ENCODE measurements at places on chromosomes 12 and 14.
A peak's percentile ranks its signal among the peaks of the same experiment; 100 is the strongest.

DNA sequence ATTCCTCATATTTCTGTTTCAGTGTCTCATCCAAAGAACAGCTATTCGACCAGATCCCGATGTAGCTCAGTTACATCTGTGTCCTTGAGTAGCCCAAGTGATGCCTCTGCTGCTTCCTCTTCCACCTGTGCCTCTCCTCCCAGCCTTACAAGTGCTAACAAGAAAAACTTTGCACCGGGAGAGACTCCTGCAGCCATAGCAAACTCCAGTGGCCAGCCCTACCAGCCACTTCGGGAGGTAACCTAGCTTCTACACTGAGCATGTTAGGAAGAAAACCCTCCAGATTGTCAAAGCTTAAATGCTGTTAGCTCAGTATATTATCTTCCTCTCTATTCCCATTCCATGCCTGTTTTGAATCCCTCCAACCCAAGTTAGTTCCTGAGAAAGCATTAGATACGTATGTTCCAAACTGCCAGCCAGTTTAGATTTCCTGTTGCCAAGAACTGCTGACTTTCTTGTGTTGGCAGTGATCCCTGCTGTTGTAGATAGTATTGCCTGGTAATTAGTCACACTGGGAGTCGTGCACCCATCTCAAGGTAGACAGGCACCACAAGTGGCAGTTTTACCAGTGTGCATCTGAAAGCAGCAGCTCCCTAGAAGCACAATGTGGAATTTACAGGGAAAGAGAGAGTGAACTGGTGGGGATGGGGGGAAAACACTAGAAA is 14.0 kb upstream of the KCNH3 start:
- DNase-seq = no peak

- no peak for DNase-seq
Measured at GRCh38 chr12:24798335-24798734, 150.6 kb downstream of the BCAT1 start.

DNA sequence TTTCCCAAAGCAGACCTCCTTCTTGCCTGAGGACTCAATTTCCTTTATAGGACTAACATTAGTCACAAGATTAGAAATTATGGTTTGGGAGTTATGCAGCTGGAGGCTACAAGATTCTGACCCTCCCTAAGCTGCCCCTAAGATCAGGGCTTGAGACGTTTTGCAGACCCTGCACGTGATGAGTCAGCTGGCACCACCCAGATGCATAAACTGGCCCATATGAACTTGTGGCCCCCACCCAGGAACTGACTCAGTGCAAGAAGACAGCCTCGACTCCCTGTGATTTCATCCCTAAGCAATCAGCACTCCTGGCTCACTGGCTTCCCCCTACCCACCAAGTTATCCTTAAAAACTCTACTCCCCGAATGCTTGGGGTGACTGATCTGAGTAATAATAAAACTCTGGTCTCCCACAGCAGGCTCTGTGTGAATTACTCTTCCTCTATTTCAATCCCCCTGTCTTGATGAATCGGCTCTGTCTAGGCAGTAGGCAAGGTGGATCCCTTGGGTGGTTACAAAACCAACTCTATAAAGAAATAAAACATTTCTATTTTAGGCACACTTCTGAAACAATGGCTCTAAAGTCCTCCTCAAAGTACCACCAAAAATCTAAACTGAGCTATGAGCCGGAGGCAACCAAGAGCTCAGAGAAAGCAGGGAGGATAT is 233.4 kb downstream of the TMEM132D start:
- DNase-seq = no peak

GRCh38 chr14:23365732-23366425 is 907 bp upstream of the EFS start:
- DNase-seq = no peak

- DNase-seq = no peak
Measured at GRCh38 chr14:53547593-53547992, 394.5 kb upstream of the DDHD1 start.

GRCh38 chr14:96949594-96949993 is 152.4 kb downstream of the VRK1 start:
- DNase-seq = no peak

GRCh38 chr14:99316281-99317163 is 44.5 kb upstream of the BCL11B start:
- DNase-seq = no peak

DNA sequence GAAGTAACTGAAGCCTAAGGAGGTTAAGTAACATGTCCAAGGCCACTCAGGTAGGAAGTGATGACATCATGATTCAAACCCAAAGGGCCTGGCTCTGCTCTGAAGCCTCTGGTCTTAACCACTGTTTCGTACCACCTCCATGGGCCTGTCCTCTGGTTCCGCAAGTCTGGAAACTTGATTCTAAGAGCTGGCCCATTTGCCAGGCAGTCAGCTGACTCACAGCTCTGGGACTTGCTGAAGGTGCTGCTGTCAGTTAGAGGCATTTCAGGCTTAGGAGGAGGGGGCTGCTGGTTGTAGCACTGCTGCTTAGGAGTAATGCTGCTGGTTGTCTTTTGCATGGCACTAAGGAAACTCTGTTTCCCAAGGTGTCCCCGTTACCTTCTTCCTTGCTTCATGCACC is 7.9 kb downstream of the NRXN3 start:
- no peak for DNase-seq

DNA sequence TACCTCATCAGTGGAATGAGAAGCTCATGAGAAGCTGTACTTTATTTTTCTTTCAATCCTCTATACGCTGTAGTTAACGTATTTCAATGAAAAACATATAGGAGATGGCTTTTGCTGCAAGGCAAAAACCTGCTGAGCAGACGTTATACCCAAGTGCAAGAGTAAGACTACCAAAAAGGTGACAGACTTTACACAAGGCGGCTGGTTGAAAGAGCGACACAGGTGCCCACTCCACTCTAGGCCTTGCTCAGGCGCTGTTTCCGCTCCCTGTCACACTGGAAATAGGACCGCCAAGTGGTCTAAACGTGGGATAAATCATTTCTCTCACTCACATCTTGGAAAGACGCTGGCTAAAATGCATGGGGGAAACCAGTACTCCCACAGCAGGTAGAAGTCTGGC is 54.5 kb downstream of the PPP2R5C start:
- DNase-seq = no peak

DNA sequence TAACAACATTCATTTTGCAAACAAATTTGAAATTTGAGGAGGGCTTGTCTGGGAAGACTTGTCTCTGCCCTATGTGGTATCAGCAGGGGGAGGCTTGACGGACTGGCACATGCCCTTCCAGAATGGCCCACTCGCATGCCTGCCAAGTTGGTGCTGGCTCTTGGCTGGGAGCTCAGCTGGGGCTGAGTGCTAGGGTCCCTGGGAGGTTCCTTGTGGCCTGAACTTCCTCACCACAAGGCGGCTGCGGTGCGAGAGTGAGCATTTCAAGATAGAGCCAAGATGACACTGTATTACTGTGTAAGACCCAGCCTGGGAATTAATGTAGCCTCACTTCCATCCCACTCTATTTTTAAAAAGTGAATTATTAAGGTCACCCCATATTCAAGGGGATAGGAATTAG is 271.6 kb upstream of the PLEKHG7 start:
- DNase-seq = no peak

DNA sequence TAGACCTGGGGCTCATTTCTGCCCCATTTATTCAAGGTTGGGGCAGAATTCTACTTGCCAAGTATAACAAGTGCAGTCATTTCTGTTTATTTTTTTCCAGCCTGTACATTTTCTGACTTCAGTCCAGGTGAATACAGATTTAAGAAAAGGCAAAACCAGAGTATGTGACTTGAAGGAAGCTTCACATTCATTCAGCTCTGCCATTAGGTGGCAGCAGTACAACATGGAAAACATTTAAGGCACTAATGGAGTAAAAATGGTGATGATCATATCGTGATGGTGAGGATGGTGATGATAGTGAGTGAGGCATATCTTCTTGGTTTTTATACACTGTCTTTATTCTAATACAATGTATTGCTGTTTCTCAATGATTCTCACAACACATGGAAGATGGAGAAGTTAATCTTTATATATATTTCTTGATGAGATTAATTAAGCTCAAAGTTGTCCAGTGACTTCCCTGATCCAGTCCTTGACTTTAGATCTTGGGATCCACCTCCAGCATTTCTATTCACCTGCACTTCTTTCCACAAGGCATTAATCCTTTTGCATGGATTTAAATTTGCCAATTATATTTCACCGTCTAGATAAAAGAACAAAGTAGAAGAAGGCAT is 176.7 kb upstream of the SEL1L start:
- peak; percentile 31 for DNase-seq

- no peak for DNase-seq
Measured at GRCh38 chr14:61280092-61280525, 1.0 kb downstream of the TMEM30B start.

- DNase-seq = no peak
Measured at GRCh38 chr12:123263196-123263817, 8.3 kb downstream of the CDK2AP1 start.

DNA sequence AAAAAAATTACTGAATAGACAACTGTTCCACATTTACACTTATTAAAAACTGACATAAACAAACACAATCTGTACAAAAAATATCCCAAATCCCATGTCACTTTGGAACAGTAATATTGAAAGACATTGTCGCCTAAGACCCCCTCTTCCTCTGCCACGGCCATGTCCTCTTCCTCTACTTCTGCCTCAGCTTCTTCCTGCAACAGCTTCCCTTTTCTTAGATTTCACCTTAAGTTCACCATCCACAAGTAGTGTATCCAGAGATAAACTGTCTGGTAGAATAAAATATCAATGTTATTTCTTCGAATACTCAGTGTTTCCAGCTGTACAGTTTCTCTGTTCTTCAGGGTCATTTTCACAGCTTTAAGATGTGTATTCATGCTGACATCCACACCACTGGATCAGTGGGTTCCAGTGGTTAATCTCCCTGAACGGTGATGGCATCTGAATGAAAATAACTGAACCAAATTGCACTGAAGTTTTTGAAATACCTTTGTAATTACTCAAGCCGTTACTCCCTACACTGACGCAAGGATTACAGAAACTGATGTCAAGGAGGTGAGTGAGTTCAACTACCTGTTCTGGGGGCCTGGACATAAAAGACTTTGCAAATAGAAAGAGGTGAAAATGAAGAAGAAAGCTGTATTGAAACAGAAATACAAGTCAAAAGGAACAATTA is 208.5 kb downstream of the C12orf50 start:
- no peak for DNase-seq

DNA sequence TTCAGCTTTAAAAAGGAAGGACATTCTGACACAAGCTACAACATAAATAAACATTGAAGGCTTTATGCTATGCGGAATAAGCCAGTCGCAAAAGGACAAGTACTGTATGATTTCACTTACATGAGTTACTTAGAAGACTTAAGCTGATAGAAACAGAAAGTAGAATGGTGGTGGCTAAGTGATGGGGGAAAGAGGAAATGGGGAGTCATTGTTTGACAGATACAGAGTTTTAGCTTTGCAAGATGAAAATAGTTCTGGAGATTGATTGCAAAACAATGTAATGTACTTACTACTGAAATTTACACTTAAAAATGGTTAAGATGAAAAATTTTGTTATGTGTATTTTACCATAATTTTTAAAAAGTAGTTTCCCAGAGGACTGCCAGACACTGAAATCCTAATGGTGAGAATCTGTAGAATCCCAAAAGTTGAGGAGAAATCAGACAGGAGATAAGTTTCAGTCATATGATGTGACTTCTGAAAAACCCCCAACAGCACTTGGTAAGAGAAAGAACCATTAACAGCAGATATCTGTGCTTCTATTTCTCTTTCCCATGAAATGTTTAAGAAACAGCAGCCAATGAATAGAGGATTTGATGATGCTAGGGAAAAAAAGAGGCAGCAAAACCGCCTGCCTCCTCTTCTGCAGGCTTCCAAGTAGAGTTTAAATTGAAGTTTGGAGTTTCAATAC is 16.6 kb upstream of the CLEC2A start:
- DNase-seq = no peak

- peak; percentile 93 for DNase-seq
Measured at GRCh38 chr12:86264451-86265328, 8.5 kb upstream of the MGAT4C start.

- no peak for DNase-seq
Measured at GRCh38 chr12:32587581-32588495, 91.3 kb upstream of the DNM1L start.

Measured in T47D (cell line).